ENCODE measurements at places on chromosomes 3 and 15.

- DNase-seq: no peak
These were observed 507.5 kb downstream of the SHQ1 start for GRCh38 chr3:72340476-72341379.

DNA sequence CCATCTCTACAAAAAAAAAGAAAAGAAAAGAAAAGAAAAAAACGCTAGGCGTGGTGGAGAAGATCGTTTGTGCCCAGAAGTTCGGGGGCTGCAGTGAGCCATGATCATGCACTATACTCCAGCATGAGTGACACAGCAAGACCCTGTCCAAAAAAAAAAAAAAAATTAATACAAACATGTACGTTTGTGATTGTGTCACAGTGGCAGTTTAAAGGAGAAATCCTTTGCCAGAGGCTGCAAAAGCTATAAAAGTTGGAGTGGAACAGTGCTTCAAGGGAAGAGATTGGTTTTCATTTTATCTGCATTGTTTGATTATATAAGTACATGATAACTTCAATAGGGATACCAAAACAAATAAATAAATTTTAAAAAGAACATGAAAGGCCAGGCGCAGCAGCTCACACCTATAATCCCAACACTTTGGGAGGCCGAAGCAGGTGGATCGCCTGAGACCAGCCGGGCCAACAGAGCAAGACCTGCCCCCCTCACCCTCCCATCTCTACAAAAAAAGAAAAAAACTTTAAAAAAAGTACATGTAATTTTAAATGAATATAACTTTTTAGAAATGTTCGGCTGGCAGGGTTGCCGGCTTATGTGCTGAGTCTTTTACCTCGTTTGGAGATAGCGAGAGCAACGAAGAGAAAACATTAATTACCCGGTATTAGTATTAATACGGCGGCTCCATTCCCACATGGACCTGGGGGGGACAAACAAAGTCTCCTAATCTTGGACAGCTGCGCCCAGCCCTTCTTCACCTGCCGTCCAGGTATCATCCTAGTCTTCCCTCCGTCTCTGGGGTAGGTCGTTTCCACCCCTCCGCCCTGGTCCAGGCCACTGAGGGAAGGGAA lies 573 bp upstream of the DIS3L start:
- DNase-seq: no peak

- DNase-seq: no peak
These were observed 84.2 kb downstream of the OSBPL10 start for GRCh38 chr3:31896648-31897433.

DNA sequence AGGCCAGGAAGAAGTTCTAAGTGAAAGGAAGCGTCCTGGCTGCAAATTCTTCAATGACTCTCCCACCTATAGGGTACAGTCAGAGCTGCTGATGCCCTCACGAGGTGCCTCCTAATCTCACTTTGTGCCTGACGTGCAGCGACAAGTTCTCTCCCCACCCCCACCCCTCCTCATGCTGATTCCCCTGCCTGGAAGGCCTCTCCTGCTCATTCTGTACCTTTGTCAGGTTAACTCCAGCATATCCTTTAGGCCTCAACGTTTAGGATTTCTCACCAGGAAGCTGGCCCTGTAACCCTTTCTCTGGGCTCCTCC lies 25.0 kb downstream of the SLC12A8 start:
- no peak for DNase-seq

GRCh38 chr3:13324835-13325501 lies 95.2 kb downstream of the NUP210 start:
- no peak for DNase-seq

DNA sequence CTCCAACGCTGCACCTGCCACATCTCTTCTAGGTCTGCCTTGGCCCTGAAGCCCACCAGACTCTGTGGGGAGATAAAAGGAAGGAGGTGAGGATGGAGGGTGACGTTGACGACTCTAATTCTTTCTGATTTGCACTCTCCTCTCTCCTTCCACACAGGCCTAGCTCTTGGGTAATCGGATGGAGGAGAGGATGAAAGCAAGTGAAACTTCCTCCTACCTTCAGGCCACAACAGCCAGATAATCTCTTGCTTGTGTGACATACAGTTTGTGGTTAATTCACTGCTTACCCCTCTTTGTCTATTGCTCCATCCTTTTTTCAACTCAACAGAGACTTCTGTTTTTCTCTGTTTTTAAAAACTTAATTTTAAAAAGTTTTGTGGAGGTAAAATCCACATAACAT lies 208.1 kb downstream of the SV2B start:
- DNase-seq: no peak

DNA sequence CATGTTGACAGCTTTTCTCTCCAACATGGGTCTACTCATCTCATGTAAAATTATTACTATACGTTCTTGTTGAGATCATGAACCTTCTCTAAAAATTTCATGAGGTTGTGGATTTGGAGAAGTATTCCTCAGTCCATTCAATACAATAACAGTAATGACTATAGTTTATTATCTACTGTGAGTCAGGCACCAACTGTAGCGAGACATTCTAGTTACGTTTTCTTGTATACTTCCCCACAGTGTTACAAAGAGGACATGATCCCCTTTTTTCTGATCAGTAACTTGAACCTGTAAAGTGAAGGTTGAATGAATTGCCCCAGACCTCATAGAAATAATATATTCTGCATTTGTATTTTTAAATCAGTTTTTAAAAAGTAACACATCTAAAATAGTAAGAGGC lies 76.4 kb downstream of the AKAP13 start:
- DNase-seq: no peak

DNA sequence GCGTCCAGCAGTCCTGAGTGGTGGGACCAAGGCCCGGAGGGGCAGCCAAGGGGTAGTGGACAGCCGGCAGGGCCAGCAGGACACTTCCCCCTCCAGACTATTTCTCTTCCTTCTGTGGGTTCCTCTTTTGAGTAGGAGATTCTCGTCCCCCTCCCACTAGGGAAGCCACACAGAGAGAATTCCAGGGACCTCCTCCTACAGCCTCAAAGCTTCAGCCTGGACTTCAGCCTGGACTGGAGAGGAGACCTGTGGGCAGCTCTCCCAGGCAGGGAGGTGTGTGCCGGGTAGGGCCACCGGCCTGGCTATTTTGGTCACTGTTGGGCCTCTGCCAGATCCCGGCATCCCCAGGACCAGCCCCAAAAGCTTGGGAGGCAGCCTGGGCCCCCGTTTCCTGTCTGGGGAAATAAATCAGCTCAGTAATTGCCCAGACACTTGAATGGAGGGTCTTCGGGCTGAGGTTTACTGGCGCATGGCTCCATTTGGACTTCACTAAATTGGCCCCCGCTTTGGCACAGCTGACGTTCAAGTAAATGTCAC lies 1.3 kb downstream of the SLC6A6 start:
- DNase-seq: no peak

DNA sequence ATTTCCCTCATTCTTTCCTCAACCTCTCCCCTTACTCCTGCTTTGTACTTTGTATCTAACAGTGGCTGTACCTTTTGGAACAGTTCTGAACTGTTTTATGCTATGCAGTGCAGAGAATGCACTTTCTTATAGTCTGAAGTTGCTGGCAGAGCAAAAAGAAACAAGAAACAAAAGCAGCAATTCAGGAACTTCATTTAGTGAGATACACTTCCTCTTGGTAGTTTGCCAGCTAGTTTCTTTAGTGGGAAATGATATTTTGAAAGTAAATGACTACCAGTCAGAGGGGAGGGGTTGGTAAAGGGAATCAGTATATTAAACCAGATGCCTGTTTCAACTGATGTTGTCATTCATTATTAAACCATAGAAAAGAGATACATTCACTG lies 55.0 kb upstream of the CHD2 start:
- DNase-seq: no peak

- DNase-seq: no peak
These were observed 7.2 kb downstream of the RPL22L1 start for GRCh38 chr3:170862618-170863374.

GRCh38 chr15:73318463-73319351 lies 50.1 kb downstream of the HCN4 start:
- no peak for DNase-seq
